ENCODE measurements at places on chromosomes 13 and 19.

- DNase-seq = no peak
Measured at GRCh38 chr13:85755123-85755522, 44.1 kb downstream of the SLITRK6 start.

GRCh38 chr19:54928299-54928698 is 19.0 kb downstream of the NLRP7 start:
- peak; percentile 13 for DNase-seq

- DNase-seq = no peak
Measured at GRCh38 chr19:10189616-10190015, 5.1 kb downstream of the DNMT1 start.

DNA sequence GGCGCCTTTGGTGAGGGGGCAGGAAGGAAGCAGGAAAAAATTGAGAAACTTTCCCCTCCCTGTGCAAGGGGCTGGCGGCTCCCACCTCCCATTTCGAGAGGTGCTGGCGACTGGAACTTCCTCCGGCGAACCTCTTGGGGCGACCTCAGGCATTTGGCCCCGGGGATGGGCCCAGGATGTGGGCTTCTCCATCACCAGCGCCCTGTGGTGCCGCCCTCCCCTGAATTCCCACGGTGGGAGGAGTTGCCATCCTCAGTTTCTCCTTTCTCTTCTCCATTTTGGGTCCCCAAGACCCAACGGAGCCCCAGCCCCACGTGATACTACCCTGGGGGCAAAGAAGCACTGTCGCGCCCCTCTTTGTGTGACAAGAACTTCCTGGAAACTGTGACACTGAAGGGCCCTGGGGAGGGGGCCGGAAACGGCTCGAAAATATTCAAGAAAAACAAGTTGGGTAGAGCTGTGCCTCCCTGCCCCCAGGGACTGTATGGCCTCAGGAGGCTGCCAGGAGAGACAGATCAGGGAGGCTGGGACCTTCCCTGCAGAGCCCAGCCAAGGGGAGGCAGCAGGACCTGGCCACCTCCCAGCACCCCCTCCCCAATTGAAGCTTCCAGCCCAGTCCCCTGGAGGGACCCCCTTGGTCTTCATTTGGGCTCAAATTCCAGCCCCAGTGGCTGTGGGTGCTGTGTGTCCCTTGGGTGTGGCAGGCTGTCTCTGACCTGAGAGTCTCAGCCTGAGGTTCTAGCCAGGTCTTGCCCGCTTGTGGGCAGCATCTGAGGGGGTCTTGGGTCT is 16.2 kb upstream of the AP1M2 start:
- DNase-seq = peak; percentile 21

GRCh38 chr19:1618157-1619093 is 13.2 kb upstream of the UQCR11 start:
- peak; percentile 12 for DNase-seq

GRCh38 chr19:46717716-46718143 is 816 bp upstream of the PRKD2 start:
- no peak for DNase-seq

DNA sequence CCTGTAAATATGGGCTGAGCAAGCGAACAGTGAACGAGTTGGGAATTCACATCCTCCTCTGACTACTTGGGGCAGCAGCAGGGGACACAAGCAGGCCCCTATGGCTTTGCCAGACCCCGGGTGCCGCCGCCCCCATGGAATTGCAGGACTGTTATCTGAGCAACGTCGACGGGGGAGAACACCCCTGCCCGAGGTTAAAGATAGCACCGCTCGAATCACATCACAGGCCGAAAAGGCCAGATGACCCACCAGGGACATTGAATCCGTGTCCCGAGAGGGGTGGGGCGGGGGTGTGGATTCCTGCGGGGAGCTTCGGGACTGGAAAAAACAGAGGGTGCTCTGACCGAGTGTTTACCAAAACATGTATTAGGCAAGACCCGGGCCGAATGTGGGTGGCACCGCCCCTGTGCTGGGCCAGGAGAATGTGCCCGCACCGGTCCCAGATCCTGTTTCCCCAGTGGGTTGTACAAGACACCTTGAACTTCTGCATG is 9.1 kb downstream of the FEM1A start:
- DNase-seq = no peak

- no peak for DNase-seq
Measured at GRCh38 chr13:61286148-61286745, 129.4 kb downstream of the PCDH20 start.

DNA sequence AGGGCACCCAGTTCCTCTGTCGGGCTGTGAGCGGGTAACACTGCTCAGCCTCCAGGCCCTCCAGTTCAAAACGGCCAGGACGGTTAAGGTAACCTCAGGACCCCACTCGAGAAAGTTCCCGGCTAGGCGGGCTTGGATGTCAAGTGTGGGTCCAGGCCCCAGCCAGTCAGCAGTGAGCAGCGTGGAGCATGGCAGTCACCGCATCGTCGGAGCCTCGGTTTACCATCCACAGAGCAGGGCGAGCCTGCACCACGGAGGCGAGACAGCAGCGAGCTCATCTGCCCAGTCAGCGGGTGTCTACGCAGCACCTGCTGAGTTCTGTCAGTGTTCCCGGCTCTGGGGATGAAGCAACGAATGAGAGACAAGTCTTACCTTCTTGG is 8.0 kb upstream of the CNOT3 start:
- no peak for DNase-seq

- DNase-seq = no peak
Measured at GRCh38 chr13:101572456-101572855, 120.0 kb downstream of the ITGBL1 start.

- DNase-seq = peak; percentile 34
Measured at GRCh38 chr13:24670961-24671381, 9.2 kb upstream of the ATP12A start.

DNA sequence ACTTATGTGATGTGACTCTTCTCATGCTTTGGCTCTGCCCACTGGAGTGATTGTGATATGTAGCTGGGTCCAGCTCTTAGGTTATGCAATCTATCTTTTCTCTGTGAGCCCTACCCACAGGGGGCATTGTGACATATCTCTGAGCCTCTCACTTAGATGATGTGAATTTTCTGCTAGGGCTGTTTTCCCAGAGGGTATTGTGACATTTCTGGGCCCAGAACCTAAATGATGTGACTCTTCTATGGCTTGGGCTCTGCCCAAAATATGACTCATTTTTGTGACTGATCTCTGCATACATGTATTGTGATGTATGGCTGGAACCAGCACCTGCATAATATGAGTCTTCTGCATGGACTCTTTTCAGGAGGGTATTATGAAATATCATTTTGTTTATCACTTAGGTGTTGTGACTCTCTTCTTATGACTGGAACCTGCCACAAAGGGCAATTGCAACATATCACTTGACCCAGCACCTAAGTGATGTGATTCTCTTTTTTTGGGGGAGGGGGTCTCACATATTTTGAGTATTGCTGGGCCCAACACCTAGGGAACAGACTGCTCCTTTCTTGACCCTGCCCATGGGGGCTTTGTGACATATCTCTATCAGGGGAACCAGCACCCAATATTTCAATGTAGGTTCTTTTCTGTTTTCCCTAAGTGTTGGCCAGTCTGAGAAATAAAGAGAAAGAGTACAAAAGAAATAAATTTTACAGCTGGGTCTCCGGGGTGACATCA is 12.1 kb upstream of the ZNF254 start:
- DNase-seq = peak; percentile 13

GRCh38 chr19:51676566-51677083 is 16.5 kb upstream of the SPACA6 start:
- no peak for DNase-seq

- DNase-seq = no peak
Measured at GRCh38 chr13:114129649-114130062, 2.8 kb downstream of the RASA3 start.

- DNase-seq = peak; percentile 73
Measured at GRCh38 chr13:50141375-50141975, 126.2 kb downstream of the KCNRG start.

DNA sequence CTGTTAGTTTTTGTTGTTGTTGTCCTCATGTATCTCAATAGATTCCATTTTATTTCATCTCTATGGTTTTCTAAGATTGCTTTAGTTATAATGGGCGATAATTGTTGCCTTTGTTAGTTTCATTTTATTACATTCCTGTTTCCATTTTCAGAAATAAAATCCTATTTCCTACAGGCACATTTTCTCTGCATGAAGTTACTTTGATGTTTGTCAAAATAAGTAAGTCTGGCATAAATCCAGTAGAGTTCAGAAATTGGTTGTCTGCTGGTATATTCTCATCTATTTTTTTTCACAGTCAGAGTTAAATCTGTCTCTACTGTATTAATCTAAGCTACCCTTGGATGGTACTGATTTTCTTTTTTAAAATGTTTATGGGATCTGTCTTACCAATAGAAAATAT is 204.1 kb downstream of the MYO16 start:
- no peak for DNase-seq

DNA sequence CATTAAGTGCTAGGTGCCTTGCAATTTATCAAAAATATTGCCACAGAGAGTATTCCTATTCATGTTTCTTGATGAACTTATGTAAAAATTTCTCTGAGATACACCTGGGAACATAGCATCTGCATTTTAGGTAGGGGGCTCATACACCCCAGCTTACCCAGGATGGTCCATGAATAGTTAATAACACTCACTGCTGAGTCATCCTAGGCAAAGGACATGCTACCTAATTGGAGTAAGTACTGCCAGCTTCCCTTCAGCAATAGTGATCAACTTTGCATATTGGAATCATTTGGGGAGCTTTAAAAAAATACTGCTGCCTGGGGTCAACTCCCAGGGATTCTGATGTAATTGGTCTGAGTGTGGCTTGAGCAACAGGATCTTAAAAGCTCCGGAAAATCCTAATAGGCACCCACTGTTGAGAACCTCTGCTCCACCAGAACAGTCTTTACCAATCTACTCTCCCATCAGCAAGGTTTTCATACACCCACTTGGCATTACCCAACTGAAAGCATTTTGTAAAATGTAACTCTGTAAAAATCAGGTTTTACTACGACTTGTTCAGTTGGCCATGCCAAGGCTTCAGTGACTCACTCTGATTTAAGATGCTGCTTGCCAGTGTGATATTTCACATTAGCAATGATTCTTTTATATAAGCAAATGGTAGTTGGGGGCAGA is 67.2 kb upstream of the FNDC3A start:
- no peak for DNase-seq

GRCh38 chr19:23851966-23852365 is 62.7 kb upstream of the ZNF726 start:
- no peak for DNase-seq

DNA sequence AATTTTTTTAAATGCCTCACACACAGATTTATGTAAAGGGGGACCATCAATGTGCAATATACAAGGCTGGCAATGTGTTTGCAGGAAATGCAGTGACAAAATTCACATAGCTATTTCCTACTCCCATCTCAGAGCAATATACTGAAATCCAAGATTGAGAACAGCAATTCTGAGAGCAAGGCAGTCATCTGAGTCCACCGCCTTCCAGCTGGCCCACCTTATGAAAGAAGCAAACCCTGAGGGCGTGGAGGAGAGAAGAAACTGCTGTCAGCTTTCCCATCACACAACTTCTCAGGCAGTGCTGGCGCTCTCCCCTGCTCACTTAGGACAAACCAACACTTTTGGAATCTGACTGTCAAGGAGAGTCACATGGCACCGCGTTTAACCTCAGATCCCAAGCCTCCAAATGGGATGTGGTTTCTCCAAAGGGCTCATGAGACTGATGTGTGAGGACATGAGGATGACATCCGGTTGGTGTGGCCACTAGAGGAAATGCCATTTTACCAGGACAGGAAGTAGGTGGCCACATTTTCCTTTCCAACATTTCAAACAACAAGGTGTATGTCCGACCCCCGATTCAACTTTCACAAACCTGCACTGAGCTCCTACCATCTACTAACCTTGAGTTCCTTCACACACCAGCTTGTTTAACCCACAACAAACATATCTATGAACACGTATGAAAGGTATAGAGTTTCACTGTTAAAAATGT is 3.7 kb upstream of the DOCK9 start:
- no peak for DNase-seq

DNA sequence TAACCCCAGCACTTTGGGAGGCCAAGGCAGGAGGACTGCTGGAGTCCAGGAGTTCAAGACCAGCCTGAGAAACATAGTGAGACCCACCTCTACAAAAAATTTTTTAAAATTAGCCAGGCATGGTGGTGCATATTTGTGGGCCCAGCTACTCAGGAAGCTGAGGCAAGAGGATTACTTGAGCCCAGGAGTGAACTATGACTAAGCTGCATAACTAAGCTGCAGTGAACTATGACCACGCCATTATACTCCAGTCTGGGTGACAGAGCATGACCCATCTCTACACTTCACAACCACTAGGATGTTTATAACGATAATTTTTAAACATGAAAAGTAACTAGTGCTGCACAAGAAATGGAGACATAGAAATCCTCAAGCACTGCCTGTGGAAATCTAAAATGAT is 352.7 kb upstream of the SGCG start:
- no peak for DNase-seq

GRCh38 chr19:41114132-41114531 is at the start of gene CYP2F1:
CYP2F1 (plus strand) TSS chr19:41114432; CDS start chr19:41116189, 1,757 bp downstream.
- DNase-seq = no peak

DNA sequence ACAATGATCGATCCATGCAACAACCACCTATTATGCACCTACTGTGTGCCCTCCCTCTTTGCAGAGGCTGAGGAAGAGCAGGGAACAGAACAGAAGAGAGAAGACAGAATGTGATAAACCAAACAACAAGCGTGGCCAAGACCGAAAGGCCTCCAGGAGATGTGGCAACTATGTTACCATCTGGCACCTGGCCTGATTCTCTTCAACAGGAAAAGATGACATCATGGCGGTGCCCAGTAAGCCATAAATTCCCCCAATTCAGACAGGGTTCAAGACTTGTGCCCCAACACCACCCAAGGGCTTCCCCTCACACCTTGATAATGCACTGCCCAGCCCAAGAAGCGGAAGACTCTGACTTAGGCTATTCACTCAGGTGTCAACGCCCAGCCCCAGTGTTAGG is 44.3 kb downstream of the SLC7A1 start:
- DNase-seq = no peak

DNA sequence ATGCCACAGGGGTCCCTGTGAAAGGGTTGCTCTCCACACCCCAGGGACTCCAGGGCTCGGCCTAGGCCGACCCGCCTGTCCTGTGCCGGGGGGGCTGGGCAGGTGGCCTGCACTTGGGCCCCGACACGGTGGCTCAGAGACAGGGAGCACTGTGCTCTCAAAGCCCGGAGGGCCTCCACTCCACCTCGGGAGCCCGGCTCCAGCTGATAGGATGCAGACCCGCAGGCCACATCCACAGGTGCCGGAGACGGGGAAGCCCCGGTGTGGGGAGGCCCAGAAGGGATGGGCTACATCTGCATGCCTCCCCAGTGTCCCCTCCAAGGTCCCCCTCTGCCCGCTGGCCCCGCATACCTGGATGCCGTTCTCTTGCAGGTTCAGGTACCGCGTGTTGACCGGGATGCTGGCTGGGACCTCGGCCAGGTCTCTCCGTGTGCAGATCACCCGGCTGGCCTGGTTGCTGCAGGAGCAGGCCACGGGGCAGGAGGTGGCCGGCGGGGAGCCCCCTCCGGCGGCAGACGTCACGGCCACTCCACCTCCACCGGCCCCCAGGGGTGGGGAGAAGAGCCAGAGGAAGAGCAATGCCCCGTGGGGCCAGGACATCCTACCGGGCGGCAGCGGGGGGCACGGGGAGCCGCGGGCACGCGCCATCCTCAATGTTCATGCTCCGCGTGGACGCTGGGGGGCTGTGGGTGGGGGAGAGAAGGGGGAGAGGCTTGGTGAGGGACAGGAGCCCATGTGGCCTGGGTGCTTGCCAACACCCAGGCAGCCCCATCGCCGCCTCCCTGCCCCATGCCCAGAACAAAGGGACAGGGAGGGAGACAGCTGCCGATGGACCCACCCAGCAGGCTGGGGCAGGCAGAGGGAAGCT is 19.8 kb downstream of the LRRC4B start:
- no peak for DNase-seq

All from inflammatory macrophage (primary cell).